Activated CD8-positive, alpha-beta memory T cell treated with anti-CD3 and anti-CD28 coated beads for 1 hour (primary cell): ENCODE measurements at places on chromosomes 2 and 18.

DNA sequence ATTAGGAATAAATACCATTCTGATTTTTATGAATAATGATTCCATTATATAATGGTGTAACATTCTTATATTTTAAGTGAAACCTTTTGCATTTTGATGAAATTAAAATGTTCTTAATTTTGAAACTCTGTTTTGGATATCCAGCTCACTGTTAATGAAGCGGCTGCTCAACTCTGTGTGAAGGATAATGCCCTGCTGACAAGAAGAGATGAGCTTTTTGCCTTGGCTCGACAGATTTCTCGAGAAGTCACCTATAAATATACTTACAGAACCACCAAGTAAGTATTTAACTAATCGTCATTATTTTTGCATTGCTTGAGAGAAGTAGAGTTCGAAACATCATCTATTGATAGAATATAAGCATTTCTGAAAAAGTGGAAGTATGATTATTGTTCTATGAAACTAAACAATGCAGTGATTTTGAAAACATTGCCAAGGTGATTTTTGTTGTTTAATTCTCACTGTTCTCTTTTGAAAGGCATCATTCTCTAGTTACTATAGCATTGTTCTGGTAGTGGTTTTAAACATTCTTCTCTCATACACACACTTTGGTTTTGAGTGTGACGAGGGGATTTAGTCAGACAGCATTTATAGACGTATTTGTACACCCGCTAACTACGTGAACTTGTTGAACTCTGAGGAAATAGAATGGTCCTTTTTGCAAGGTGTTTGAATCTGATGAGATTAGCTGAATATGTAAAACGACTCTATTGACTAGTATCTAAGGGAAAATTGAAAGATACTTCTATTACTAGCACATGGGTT, 21.5 kb downstream of the NAB1 start:
- DNase-seq = no peak

DNA sequence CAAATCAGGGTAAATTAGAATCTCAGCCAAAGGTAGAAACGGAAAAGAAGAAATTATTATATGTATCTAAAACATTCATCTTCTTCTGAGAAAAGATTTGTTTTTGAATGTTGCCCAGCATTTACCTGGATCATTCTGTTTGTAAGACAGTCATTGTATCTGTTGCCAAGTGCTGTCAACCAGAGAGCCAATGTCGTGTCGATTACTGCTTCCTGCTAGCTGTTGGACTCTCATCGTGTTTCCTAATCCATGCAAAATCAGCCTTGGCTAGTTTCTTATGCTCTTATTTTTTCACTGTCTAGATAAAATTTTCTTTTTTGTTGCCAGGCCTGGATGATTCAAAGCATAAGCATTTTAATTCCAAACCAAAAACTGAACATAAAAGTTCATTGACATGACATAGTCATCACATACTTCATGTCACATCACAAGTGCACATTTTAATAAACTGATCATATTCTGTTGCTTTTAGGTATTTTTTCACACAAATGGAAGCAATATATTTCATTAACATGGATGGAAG, 202.3 kb downstream of the KCNH7 start:
- no peak for DNase-seq

DNA sequence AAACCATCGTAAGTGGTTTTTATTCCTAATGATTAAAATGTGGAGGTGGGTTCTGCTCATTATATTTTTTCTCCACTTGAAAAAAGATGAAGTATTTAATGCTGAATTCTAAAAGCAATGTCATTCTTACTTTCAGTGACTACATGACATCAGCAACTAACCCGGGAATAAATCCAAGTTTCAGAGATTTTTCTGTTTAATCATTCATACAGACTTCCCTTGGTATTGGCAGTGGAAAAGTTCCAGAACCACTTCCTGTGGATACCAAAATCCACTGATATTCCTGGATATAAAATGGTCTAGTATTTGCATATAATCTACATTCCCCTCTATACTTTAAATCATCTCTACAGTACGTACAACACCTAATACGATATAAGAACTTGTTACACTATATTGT, 128.6 kb downstream of the ZNF532 start:
- no peak for DNase-seq

GRCh38 chr2:197189426-197190099, 121.0 kb downstream of the ANKRD44 start:
- no peak for DNase-seq

GRCh38 chr2:68252400-68253218, at the start of gene PPP3R1:
TSS of gene PPP3R1 (minus strand) at chr2:68252532. CDS start at chr2:68252127, 405 bp downstream.
- DNase-seq = peak; percentile 87

DNA sequence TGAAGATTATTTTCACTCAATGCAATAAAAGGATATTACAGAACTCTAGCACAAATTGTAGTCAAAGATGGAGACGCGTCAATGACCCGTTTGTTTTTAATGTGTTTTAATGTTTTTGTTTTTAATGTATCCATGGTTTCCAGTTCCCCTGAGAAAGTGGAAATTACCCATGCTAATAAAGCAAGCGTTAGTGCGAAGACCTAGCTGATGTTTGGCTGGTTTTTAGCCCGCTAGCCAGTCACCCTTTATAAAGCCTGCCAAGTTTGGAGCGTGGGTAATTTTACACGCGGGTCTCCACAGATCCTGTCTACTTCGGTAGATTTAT, 430 bp upstream of the CHMP1B start:
- DNase-seq = no peak

GRCh38 chr2:123695426-123695825, 329.7 kb upstream of the CNTNAP5 start:
- no peak for DNase-seq

GRCh38 chr2:65722028-65722778, 289.8 kb upstream of the SPRED2 start:
- DNase-seq = no peak

GRCh38 chr2:127083819-127084503, 23.0 kb downstream of the BIN1 start:
- no peak for DNase-seq

GRCh38 chr18:49859021-49859359, 45.7 kb upstream of the ACAA2 start:
- no peak for DNase-seq

DNA sequence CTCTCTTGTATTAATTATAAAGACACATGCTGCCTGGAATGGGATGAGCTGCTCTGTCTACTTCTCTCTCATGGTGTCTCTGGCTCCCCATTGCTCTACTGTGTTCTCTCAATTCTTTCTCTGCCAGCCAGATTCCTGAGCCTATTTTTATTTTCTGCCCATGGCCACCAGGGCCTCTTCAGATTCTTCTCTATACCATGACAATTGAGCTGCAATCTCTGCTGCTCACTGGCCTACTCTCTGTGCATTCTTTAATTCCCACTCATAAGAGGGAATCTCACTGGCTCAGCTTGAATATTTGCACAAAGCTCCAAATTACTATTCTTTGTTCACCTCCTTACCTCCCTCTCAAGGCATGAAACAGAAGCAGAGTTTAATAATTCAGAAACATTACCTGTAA, 161.4 kb upstream of the GULP1 start:
- no peak for DNase-seq

DNA sequence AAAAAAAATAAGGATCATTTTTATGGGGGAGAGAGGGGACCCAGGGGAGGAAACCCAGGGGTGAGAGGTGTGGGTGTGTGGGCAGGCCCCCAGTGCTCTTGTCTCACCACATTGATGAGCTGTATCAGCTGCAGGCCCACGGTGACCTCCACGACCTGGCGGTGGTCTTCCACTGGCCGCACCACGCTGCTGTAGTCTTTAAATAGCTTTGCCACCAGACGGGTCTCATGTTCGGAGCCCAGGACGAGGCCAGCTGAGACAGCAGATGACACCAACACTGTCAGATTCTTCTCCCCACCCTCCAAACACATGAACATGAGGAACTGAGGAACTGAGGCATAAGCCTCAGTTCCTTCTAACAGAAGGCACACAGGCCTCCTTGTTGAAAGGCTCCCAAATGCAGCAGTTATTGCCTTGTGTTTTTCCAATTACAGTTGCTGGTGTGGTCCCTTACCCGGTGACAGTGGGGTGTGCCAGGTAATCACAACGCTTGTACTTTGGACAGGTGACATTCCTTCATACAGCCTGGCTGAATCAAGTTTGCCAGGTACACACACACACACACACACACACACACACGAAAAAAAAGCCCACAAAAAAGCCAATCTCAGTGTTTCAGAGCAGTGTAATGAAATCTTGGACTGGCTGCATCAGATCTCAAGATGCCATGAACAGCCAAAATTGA, 4.7 kb downstream of the CHRNA1 start:
- DNase-seq = no peak

DNA sequence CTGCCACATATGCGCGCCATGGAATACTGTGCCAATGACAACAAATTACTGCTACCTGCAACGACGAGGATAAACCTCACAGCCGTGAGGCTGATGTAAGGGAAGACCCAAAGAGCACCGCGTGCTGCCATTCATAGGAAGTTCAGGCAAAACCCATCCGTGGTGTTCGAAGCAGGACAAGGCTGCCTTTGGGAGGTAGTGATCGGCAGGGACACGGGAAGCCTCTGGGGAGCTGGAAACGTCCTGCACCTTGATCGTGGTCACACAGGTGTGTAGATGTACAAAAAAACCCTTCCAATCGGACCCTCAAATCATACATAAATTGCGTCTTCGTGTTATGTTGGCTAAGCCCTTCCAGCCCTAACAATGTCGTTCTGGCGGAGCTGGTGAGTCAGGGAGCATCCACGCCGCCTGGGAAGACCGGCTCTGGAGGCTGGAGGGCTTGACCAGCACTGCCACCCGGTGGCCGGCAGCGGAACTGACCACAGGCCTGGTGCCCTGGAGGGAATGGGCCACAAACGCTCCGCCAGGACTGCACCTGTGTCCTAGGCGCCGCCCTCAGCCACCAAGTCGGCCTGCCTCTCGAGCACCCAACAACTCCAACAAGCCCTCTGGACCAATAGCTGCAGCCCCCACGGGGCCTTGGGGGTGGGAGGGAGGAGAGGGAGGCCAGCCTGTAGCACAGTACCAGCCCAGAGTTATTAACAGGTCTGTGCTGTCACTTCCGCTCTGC, 4.1 kb upstream of the NEURL3 start:
- no peak for DNase-seq

DNA sequence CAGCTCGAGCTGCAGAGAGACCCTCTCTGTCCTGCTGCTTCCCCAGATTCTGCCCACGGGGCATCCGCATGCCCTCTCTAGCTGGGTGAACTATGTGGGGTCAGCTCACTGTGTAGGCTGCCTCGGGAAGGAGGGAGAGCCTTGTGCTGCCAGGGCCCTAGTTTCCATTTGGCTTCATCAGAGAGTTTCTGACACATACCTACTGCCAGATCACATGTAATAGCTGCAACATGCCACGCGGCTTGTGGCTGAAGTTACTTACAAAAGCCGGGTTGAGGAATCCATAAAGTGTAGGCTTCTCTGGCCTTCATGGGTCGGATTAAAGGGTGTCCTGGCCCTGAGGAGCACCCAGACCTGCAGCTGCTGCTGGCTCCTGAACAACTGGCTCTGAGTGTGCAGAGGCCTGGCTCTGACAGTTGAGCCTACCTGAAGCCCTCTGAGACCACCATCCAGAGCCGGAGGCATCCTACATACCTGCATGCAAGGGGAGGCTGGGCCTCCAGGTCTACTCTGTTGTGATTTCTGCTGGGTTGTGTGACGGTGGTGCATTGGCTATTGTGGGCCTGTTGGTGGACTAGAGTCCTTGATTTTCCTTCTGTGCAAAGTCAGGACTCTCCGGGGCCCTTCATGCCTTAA, 130.0 kb downstream of the SH3RF3 start:
- no peak for DNase-seq

- DNase-seq = no peak
Observed at GRCh38 chr2:242053921-242054320, 184.4 kb downstream of the RTP5 start.
